AG08395 (cell line): ENCODE measurements at places on chromosomes 4 and X.

- DNase-seq = no peak
These were observed 760 bp downstream of the UGT8 start for GRCh38 chr4:114599231-114599902.

GRCh38 chrX:22577181-22577580 is 304.5 kb downstream of the CBLL2 start:
- peak; percentile 2 for DNase-seq

- DNase-seq = no peak
These were observed 20.4 kb downstream of the UVSSA start for GRCh38 chr4:1367230-1367935.

DNA sequence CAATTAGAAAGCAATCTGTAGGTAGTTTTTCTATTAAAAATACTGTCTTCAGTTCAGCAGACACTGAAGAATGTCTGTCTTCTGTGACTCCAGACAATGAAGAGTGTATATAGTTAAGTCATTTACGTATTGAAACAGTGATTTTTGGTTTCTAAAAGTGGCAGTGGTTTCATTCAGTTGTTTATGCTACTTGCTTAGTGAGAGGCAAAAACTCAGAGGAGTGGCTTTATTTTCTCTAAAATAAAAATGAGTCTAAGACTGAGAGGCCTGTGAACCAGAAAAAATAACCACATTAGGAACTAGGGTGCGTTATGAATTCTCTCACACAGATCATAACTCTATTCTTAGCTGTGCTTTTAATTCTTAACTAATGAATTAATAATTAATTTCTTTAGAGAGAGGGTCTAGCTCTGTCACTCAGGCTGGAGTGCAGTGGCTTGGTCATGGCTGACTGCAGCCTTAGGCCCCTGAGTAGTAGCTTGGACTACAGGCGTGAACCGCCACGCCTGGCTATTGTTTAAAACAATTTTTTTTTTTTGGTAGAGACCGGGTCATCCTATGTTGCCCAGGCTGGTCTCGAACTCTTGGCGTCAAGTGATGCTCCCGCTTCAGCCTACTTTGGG is 31.4 kb downstream of the FREM3 start:
- no peak for DNase-seq

GRCh38 chr4:141155586-141155985 is 22.3 kb upstream of the RNF150 start:
- no peak for DNase-seq

- no peak for DNase-seq
These were observed 229.4 kb downstream of the LDB2 start for GRCh38 chr4:16669036-16669435.

DNA sequence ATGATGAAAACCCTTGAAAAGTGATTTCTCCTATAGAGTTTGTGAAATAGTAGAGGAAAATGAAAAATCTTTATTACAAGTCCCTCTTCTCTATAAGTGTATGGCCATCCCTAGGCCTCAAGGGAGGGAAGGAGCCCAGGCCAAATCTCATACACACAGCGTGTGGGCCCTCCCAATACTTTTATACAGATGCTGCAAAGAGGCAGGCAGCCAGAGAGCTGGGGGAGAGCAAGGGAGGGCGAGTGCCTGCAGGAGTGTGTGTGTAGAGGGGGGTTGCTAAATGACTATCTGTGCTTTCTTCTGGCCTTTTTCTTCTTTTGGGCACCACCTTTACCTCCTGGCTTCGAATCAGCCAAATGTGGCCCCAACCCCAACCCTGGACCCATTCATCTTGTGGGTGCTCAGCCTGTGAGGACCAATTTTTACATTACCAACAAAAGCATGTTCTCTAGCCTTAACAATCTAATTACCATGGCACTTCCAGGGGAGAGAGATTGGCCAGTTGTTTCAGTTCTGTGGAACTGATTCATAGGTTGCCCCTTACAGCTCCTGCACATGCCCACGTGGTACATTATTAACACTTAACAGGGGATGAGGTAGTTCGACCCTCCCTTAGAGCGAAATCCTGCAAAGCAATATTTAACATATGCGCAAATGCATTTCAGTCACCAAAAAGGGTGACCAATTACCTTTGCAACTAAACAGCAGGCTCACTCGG is 2.0 kb downstream of the GPC3 start:
- no peak for DNase-seq

- no peak for DNase-seq
These were observed 21.4 kb downstream of the FGFRL1 start for GRCh38 chr4:1032861-1033260.

DNA sequence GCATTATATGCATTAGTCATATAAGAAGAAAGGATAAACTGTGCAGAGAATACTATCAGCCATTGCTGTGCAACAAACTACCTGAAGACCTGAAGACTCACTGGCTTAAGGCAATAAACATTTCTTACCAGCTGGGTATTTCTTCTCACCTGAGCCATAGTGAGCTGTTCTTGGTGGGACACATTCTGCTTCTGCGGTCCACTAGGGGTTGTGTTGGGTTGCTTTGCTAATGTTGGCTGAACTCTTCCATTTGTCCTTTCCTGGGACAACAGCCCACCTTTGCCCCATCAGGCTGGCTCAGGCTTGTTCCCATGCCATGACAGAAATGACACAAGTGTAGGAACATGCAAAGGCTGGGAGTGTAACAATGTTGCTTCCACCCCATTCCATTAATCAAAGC is 388.6 kb downstream of the PCDH7 start:
- no peak for DNase-seq

- DNase-seq = peak; percentile 76
These were observed 10.6 kb downstream of the MSN start for GRCh38 chrX:65677954-65678469.

- DNase-seq = no peak
These were observed 94.6 kb downstream of the IRS4 start for GRCh38 chrX:108641589-108642272.

DNA sequence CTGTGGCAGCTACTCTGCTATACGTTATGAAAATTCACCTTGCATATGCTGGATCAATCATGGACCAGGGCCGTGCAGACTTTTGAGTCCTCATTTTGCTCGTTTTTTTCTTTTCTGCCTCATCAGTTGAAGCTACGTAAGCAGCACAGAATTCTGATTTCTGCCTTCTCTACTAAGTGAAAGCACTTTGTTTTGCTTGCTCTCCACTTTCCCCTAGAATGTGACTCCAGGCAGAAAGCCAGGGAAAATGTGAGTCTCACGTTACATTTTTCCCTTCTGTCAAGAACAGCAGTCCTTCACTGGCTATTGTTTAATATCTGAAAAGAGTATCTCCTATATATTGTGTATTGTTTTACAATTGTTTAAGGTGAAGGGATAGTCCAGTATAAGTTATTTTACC is 1840.1 kb downstream of the PCDH7 start:
- no peak for DNase-seq

GRCh38 chrX:17032351-17032750 is 85.9 kb downstream of the REPS2 start:
- DNase-seq = peak; percentile 38

- peak; percentile 43 for DNase-seq
These were observed 41.1 kb downstream of the ZFX start for GRCh38 chrX:24190500-24191156.

GRCh38 chr4:151325111-151325948 is at the start of gene SH3D19:
Gene SH3D19 (minus strand): TSS chr4:151325605. CDS start chr4:151325352, 253 bp downstream.
- DNase-seq = peak; percentile 58

GRCh38 chrX:105101378-105101777 is 119.1 kb downstream of the TEX13A start:
- no peak for DNase-seq

DNA sequence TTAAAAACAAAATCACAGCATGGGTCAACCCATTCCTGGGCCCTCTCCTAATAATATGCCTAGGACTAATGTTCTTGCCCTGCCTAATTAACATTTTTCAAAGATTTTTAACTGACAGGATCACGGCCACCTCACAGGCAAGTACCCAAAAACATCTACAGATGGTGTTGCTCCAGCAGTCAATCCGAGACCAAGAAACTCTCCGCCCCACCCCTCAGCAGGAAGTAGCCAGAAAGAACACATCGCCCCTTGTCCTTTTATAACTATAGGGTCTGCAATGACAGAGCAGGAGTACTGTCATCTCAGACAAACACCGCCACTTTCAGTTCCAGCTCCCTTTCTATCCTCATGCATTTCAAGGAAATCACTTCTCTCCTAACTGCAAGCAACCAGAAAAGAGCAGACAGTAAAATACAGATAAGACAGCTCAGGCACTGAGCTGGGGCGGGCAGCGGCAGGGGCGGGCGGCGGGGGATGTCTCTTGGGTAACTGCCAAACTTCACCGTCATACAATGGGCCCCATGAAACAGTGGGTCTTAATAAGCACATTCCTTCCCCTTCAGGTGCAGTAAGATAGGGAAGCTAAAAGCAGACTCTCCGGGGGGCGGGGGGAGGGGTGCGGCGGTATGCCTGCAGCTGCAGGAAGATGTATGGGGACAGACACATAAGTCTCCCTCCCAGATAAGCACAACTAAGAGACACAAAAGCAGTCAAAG is 67.4 kb downstream of the ZNF182 start:
- no peak for DNase-seq

DNA sequence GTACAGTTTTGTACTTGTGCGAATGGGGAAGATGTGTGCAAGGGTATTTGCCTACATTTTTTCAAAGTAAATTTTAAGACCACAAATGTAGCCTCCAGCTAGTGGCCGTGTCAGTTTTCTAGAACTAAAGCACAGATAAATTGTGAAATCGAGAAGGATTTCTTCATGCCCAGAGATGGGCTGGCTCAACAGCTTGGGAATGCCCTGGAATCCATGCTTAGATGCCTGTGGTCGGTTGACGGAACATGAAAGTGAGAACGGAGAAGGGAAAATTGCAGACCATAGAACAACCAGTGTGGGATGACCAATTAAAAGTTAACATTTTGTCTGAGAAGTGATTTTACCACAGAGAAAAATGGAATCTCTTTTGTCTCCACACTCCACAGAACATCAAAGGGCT is 73.2 kb upstream of the VCX2 start:
- no peak for DNase-seq

- DNase-seq = no peak
These were observed 8.2 kb upstream of the WDR44 start for GRCh38 chrX:118337687-118338086.

DNA sequence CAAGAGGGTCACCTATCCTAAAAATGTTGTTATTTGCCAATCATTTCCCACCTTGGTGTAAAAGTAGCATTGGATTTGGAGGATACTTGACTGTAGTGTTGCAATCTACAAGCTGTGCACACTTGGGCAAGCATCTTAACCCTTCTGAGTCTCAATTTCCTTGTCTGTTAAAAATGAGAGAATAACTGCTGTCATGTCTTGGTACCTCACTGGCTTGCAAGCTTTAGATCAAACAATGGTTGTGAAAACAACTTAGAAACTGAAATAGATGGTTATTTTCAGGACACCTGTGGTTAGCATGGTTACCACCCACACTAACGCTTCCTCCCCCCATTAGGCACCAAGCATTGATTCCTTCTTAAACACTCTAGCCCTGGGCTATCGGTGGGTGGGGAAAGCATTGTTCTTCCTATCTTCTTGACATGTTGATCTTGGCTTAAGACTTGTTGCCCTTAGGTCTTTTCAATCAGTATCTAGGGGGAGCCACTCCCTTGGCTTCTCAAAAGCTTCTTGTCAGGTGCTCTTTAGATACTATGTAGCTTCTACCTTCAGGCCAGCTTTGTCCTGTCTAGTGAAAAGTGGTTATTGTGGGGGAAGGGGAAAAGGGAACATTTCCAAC is 10.6 kb upstream of the AMOT start:
- no peak for DNase-seq

DNA sequence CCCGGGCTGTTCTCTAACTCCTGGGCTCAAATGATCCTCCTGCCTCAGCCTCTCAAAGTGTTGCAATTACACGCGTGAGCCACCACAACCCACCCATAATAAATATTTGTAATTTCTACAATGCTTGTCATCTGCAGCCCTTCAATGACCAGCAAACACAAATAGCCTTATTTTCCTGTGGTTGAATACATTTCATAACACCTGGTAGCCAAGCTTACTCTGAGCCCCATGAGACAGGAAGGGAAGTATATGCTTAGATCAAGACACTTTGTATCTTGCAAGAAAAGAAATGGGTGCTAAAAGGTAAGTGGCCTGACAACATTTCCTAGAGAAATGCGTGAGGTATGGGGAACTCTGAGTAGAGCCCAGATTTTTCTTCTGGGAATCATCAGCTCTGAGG is 56.9 kb upstream of the PDGFRA start:
- DNase-seq = no peak

DNA sequence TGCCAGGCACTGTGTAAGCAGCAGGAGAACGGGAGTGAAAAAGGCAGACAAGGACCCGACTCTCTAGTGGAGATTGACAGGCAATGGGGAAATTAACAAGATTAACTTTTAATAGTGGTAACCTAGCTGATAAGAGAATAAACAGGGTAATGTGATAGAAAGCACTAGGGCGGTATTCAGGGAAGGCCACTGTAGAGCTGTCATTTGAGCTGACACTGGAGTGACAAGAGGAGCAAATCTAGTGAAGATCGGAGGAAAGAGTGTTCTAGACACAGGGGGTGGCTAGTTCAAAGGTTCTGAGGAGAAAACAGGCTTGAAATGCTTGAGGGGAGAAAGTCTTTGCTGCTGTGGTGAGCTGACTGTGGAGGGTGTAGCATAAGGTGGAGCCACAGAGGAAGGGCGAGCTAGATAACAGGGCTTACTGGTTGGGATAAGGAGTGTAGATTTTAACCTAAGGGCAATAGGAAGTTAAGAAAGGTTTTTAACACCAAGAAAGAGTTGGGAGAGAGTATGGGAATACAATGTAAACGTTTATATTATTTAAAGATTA is 122.8 kb downstream of the SLC10A7 start:
- DNase-seq = no peak

DNA sequence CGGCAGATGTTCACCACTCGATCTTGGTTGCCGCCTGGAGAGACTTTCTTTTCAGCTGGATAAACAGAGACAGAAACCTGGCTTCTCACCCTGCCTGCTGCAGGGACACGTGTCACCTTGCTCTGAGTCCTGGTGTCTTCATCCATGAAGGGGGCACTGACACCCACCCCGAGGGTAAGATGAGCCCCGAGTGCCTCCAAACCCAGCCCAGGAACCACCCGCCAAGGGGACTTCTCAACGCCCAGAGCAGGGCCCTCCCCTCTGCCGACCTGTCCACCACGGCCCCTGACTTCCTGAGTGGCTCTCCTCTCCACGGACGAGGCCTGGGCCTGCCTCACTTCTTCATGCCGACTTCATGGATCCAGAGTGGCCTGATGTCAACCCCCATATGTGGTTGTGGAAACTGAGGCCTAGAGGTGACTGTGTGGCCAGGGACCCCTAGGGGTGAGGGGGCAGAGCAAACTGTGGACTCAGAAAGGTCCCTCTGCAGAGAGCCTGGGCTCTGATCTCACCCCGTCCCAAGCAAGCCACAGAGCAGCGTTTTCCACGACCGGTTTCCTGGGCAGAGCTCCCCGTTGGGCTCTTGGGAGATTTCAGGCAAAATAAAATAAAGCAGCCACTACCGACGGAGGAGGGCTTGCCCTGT is 5.1 kb downstream of the ADRA2C start:
- DNase-seq = no peak

DNA sequence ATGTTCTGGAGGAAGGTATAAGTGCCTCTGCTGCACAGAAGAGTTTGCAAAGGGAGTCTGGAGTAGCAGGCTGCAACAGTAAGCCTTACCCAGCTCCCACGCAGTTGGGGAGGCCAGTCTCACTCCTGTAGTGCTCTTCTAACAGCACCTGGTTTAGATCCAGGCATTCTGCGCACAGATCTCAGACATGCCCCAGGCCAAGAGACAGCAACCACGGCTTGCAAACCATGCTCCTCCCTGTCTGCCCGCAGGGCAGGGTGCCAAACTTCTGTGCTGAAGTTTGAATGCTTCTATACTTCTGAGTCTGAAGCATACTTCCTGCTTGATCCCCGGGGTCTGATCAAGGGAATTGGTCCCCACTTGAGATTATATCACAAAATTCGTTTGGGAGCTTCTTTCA is 106.3 kb downstream of the LINC00632 start:
- DNase-seq = peak; percentile 34
